Activated effector memory CD4-positive, alpha-beta T cell treated with anti-CD3 and anti-CD28 coated beads, Interleukin-2, amount 50 U/mL, for 16 hours (primary cell): ENCODE measurements at places on chromosomes 7 and 10.

- no peak for DNase-seq
Observed at GRCh38 chr10:50382576-50383023, 131.3 kb upstream of the ASAH2 start.

DNA sequence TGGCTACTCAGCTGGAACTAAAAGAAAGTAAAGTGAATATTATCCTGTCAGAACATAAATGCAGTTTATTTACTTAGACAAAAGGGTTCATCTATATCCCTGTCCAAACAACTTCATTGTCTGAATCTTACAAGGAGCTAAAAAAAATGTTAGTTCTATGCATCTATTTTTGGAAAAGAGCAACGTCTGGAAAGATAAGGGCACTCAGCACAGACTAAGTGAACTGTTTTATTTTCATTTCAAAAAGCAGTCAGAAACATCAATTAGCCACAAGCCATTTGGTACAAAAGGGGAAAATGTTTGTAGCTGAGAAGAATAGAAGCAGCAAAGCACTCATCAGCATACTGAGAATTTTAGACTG is 245.5 kb downstream of the FOXP2 start:
- DNase-seq: no peak

DNA sequence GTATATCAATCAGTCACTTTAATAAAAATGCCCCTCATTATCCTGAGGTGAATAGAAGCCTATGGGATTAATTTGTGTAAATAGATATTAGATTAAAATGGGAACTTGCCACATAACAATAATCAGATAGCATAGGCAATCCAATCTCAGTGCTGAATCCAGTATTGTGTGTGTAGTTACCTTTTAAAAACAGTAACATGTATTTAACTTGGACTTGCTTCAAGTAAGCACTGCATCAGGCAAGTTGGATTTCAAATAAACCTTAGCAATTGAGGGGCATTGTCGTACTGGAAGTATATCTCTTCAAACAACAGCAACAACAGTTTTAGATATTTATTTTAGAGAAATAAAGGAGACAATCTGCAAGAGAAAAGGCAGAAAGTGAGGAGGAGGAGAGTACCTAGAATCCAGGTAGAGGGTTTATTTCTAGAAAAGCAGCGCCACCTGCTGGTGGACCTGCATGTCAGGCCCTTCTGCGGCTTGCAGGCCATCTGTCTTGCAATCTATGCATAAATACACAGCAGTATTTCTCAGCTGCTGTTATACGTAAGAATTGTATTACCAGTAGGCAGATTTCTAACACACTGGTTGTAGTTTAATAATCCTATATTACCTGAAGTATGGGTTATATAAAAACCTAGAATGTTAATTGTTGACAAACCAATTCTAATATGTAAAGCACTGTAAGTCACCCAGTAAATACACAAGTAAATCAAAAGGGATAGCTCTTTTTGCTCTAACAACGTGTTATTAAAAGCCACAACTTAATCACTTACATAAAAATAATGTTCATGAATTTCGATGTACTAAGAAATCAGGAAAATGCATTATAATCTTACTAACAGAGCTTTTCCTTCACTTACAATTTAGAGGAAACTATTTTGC is 652.8 kb downstream of the KCNMA1 start:
- peak; percentile 83 for DNase-seq

DNA sequence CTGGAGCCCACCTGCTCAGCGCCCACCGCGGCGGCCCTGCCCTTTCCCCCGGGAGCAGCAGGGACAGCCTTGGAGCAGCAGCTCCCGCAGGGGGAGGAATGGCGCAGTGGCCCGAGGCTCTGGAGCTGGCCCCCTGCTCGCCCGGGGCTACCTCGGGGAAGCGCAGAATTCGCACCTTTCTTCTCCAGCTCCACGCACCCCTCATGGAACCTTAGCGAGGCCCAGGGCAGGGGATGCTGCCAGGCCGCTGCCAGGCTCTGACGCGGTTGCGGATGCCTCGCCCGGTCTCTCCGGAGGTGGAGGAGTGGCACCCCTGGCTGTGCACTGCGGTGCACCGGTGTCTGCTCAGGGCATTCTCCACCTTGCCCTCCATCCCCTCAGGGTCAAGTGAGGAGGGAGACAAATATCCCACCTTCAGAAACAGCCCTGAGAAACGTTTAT is 84.9 kb upstream of the MKI67 start:
- DNase-seq: no peak

GRCh38 chr10:45180507-45180906 is 134.9 kb downstream of the OR13A1 start:
- no peak for DNase-seq

DNA sequence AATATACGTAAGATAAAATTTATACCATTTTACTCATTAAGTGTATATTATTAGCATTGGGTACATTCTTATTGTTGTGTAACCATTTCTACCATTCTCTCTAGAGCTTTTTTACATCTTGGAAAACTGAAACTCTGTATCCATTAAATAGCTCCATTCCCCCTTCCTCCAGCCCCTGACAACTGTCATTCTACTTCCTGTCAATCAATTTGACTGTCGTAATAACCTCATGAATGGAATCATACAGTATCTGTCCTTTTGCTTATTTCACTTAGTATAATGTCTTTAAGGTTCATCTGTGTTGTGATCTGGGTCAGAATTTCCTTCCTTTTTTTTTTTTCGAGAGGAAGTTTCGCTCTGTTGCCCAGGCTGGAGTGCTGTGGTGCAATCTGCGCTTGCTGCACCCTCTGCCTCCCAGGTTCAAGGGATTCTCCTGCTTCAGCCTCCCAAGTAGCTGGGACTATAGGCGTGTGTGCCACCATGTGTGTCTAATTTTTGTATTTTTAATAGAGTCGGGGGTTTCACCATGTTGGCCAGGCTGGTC is 15.6 kb downstream of the ZRANB1 start:
- no peak for DNase-seq

DNA sequence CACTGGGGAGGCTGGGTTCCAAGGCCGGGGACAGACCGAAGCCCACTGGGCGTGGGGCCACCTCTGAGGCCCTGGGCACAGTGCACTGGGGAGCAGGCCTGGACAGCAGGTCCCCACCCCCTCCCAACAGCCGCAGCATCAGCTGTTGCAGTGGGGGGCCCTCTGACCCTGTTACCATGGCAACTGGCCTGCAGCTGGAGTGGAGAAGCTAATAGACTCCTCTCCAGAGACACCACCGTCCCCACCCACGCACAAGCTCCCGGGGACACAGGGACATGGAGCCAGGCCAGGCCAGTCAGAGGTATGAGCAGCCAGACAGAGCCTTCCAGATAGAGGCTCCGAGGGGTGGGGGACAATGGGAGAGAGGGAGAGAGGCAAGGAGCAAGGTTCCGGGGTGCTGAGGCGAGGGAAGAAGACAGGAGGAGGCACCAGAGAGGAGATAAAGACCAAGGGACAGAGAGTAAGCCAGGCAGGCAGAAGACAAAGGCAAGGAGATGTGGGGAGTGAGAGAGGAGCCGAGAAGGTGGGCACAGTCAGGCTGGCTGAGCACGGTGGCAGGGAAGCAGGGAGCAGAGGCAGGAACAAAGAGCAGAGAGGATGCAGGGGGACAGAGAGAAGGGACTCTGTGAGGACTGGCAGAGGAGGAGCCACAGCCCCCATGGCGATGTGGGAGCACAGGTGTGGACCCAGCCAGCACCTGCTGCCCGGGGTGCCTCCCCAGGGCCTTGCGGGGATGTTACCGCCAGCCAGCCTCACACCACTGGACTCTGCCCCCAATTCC is 6.7 kb downstream of the KCNH2 start:
- DNase-seq: no peak

DNA sequence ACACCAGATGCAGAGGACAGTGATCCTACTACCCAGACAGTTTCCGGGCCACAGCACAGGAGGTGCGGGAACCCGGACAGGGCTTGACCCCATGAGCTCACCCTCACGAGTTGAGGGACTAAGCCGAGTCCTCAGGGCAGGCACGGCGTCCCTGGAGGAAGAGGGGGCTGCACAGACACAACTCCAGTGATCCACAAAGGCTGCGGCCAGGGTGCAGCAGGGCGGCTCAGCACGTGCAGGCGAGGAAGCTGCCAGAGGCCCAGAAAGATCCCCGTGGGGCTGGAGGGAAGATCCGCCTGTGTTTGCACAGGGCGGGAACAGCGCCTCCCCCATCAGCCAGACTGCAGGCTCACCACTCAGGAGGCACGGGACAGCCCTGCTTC is 45.9 kb upstream of the TMEM72 start:
- DNase-seq: no peak

DNA sequence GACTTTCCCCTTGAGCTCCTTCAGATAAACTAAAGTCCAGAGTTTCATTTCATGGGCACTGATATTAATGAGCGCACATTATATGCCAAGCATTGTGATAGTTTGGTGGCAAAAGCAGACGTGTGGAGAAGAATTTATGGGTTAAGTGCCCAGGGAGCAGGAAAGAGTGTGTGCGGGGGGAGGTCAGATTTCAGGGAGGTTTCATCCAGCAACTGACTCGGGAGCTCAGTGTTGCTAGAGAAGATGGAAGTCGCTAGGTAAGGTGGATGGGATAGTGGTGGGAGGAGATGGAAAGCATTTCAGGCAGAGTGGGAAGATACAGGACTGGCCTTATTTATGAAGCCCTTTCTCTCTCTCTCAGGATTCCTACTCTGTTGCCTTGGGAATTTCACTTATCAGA is 223.0 kb downstream of the SNX10 start:
- no peak for DNase-seq

- DNase-seq: no peak
Observed at GRCh38 chr10:119323085-119324016, 116.0 kb downstream of the GRK5 start.

GRCh38 chr10:33706746-33707145 is 372.3 kb upstream of the NRP1 start:
- DNase-seq: no peak

GRCh38 chr10:14003517-14004184 is 327.1 kb downstream of the FRMD4A start:
- no peak for DNase-seq

GRCh38 chr7:108463613-108464012 is 7.4 kb upstream of the NRCAM start:
- no peak for DNase-seq

GRCh38 chr7:126005064-126005463 is 1075.4 kb upstream of the POT1 start:
- no peak for DNase-seq

DNA sequence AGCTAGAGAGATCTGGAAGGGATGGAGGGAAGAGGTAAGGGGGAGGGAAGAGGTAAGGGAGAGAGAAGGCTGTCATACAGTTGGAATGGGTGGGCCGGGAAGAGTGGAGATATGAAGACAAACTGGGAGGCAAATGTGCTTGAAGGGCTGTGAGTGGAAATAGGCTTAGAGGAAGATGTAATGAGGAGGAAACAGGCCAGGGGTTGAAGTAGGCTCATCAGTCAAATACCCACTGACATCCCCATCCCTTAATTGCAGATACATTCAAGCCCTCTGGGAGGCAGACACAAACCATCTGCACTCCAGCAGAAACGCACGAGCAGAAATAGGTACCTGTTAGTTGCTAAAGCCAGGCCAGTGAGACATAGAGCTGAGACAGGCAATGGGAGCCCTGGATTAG is 2.1 kb downstream of the SYNPO2L start:
- no peak for DNase-seq

GRCh38 chr7:71626206-71626605 is 494.3 kb downstream of the GALNT17 start:
- DNase-seq: no peak

- peak; percentile 25 for DNase-seq
Observed at GRCh38 chr7:2993396-2993795, 50.3 kb downstream of the CARD11 start.

GRCh38 chr7:33554046-33554445 is 351.3 kb upstream of the BMPER start:
- DNase-seq: no peak

- DNase-seq: no peak
Observed at GRCh38 chr7:130444234-130444633, 3.4 kb upstream of the CEP41 start.

DNA sequence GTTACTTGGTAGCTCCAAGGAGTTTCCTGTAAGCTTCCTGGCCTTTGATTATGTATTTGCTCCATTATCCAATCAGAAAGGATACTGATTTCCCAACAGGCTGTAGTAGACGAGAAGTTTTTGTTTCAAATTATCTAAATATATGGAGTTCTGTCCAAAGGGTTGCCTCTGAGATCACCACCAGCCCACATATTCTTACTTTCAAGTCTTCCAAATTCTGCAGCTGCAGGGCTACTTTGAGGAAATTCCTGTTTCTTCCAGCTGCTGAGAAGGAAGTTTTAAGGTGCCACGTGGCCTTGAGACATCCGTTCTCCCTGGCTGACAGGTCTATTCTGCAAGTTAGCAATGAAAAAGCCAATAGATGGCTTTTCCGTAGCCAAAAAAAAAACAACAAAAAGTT is 286.0 kb downstream of the TWIST1 start:
- DNase-seq: no peak

- DNase-seq: no peak
Observed at GRCh38 chr7:46218461-46219200, 297.6 kb upstream of the IGFBP3 start.
